Stimulated activated CD4-positive, alpha-beta T cell treated with anti-CD3 and anti-CD28 coated beads, Interleukin-2, amount 100 ng/mL, for 24 hours (primary cell): ENCODE measurements at places on chromosomes 5 and 9.

GRCh38 chr5:128074171-128074570, 9.4 kb upstream of the SLC12A2 start:
- DNase-seq = no peak

DNA sequence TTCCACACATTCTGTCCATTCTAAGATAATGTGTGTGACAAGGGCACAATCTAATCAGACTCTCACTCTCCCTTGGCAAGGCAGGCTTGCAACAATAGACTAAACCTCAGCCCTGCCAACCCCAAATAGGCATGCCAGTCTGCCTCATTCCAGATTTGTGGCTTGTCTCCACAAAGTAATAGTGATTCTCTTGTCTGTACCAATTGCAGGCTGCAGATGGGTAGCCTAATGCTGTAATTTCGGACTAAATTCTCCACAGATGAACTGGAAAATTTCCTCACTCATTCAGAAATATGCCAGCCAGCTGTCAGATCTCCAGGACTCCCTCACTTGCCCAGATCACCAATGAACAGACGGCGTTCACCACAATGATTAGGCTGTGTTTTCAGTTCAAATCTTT, 413.6 kb downstream of the ELAVL2 start:
- DNase-seq = no peak

GRCh38 chr5:66565878-66566277, 30.3 kb upstream of the MAST4 start:
- no peak for DNase-seq

- DNase-seq = no peak
Measured at GRCh38 chr9:129390541-129390940, 212.5 kb upstream of the IER5L start.

- DNase-seq = no peak
Measured at GRCh38 chr9:35852267-35852815, 17.9 kb downstream of the OR13J1 start.

DNA sequence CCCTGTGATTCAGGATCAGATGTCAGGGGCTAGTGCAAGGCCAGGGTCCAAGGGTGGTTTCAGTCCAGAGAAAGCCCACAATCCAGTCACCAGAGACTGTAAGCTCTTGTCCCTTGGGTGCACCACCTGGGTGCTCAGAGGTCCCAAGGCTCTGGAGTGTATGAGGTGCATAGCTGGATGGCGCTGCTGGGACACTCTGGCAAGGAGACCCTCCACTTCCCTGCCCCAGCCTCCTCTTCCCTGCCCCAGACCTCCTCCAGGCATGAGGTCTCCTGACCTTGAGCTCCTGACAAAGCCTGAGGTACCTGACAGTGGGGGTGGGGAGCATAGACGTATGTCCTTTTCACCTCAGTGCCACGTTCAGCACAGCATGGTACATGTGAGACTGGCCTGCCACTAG, 7.0 kb downstream of the CSF2 start:
- no peak for DNase-seq

- DNase-seq = no peak
Measured at GRCh38 chr9:82090046-82090445, 101.5 kb downstream of the SPATA31D1 start.

DNA sequence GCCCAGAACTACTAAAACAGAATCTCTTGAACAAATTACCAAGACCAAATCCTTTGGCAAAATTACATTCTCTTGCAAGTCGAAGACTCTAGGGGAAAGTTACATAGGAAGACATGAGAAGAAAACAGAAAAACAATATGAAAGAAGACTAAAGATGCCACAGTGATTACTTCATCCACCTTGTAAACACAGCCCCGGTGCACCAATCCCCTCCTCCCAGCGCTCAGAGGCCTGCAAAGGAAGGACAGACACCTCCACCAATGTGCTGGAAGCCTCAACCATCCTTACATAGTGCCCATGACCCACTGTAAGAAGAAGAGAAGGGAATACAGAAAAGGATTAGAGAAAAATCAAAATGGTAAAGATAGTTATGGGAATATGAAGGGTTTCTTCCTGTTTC, 218.5 kb downstream of the SPOCK1 start:
- no peak for DNase-seq

- DNase-seq = no peak
Measured at GRCh38 chr9:71582347-71582746, 186.0 kb downstream of the CEMIP2 start.

DNA sequence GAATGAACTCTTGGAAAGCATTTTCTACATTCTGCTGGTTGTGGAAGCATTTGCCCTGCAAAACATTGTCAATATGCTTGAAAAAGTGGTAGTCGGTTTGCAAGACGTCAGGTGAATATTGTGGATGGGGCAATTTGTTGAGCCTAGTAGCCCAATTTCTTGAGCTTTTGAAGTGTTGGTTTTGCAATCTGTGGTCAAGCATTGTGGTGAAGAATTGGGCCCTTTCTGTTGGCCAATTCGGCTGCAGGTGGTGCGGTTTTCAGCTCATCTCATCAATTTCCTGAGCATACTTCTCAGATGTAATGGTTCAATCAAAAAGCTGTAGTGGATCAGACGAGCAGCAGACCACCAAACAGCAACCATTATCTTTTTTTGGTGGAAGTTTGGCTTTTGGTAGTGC, 426.8 kb upstream of the CDH9 start:
- DNase-seq = no peak

GRCh38 chr5:172647352-172648012, 6.4 kb downstream of the NEURL1B start:
- no peak for DNase-seq

- DNase-seq = no peak
Measured at GRCh38 chr5:171537923-171538537, 118.6 kb downstream of the FGF18 start.

GRCh38 chr5:62328772-62329491, 22.9 kb downstream of the KIF2A start:
- no peak for DNase-seq

DNA sequence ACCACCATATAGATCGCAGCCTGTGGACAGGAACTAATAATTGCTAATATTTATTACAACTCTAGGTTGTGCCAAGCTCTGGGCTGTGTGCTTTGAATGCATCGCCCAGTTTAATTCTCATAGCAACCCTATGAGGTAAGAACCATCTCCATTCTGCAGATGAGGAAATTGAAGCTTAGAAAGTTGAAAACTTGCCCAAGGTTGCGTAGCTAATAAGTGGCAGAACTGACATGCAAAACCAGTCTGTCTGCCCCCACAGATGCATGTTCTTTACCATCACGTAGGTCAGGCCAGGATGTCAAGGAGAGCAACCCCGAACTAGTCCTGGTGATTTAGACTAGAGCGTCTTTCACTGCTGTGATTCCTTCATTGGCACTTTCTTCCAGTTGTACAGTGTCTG, 15.6 kb downstream of the WWC1 start:
- no peak for DNase-seq

DNA sequence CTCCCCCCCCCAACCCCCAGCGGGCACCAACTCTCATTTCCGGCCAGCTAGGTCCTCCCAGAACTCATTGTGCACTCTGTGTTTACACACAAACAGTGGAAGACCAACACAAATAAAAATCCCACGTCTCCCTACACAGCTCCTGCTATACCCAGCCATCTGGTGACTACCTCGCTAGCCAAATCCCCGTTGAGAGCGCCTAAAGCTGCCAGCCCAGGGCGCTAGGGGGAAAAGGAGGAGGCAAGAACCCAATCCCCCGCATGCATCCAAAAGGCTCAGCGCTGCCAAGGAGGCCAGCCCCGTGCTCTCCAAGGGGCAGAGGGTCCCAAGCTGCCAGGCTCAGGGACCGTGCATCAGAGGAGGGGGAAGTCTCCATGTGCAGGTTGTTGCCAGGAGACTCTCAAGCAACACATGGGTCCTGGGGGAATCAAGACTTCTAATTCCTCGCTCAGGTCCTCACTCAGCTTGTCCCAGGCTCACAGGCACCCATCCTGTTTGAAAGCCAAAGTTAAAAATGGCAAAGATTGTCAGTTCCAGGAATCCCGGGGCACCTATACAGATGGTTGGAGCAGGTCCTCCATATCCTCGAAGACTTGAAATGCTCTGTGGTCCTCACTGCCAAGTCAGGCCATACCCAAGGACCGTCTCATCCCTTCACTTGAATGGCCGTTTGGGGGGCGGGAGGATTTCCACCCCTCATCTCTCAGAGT, 2.7 kb downstream of the ASTN2 start:
- DNase-seq = no peak

DNA sequence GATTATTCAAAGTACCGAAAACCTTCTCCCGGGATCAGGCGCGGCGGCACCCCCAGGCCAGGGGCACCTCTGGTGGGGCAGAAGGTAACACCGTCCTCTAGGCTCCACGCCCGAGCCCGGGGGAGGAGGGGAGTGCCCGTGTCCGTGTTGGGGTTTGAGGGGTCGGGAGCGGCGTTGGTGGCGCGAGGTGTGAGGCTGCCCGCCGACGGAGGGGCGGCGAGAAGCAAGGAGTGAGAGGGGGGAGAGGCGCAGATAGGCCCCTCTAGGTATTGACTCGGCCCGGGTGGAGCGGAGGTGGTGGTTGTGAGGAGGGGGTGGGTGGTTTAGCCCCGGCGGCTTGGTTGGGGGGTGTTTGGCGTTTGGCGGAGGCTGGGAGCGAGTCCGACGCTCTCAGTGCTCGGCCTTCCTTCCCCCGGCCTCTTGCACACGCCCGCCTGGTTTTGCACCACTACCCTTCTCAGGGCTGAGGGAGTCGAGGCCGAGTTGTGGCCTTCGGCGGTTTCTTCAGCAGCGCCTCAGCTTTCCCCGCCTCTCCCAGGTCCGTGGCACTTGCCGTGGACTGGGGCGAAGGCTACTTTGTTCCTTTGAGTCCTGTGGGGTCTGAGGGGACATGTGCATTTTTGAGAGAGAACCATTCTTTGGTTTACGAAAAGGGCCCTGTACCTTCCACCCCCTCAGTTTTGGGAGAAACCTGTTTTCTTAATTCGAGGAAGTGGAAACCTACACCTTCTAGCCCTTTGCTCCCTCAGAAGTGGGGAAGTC, 450 bp downstream of the GPBP1 start:
- peak; percentile 28 for DNase-seq

DNA sequence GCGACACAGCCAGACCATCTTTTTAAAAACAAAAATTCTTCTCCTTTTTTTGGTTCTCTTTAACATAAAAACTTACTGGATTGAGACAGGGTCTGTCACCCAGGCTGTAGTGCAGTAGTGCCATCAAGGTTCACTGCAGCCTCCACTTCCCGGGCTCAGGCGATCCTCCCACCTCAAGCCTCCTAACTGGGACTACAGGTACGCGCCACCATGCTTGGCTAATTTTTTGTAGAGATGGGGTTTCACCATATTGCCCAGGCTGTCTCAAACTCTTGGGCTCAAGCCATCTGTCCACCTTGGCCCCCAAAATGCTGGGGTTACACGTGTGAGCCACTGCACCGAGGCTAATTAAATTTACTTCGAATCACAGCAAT, 13.8 kb downstream of the HNRNPK start:
- no peak for DNase-seq

GRCh38 chr5:142568283-142568995, 117.5 kb downstream of the FGF1 start:
- no peak for DNase-seq

DNA sequence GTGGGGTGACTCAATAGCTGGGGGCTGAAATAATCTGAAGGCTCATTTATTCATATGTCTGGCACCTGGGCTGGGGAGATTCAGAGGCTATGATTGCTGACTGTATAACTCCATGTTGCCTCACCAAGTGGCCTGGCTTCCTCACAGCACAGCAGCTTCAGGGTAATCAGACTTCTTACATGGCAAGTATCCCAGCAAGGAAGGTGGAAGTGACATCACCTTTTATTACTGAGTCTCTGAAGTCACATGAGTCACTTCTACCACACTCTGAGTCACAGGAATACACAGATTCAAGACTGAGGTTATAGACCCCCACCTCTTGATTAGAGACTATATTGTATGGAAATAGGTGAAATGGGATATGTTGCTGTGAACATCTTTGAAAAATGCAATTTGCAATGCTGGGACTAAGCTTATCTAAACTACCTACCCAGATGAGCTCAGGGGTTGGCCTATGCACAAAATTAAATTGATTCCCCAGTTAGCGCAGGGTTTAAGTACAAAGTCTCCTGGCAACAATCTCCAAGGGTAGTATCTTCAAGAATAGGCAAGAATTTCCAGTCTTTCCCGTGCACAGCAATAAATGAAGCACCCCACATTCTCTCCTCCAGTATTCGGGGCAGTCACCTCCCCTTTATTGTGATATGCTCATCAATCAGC, 553.1 kb downstream of the LRRC70 start:
- no peak for DNase-seq

GRCh38 chr9:21504894-21505293, 22.8 kb upstream of the IFNE start:
- DNase-seq = no peak

DNA sequence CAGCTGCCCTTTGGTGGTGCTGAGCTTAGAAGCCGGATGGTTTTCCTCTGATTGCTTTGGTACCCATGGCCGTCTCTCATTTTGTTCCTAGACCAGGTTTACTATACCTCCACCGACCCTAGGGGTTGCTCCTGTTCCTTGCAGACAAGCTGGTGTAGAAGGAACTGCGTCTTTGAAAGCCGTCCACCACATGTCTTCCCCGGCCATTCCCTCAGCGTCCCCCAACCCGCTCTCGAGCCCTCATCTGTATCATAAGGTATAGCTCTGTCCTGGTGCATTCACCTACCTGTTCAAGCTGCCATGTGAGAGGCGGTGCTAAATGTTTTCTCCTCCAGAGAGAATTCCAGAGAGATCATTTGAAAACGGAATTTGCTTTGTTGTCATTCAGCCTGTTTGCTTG, 39.5 kb downstream of the TENT4A start:
- no peak for DNase-seq

DNA sequence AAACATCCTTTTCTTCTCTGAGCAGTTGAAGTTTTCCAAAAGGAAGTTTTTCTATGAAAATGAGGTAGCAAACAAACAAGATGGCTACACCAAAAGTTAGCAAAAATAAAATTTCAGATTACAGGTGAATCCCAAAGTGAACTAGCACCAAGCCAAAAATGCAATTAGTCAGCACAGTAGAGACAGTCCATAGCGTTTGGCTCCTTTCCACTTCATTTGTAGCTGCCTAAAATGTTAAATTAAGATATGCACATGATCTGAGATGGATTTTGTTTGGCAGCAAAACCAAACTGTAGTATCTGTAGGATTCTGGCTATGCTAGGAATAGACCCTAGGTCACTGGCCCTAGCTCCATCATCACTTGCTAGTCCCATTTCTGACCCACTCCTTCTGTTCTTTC, 45.7 kb upstream of the SHOC1 start:
- no peak for DNase-seq

DNA sequence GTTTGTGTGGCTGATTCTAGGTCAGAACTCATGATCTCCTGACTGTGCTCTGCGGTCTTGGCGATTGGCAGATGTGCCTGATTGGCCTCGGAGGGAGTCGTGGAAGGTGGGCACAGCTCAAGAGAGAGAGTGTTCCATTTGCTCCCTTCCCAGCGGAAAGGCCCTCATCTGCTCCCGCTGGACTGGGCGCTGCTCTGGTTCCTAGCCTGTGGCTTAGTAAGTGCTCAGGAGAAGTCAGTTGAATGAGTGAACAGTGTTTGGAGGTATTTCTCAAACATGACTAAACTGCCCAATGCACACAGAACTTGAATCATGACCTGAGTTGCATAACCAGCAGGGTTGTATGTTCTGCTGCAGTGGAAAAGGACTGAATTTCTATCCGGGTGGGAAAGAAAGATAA, 120.2 kb upstream of the PITX1 start:
- no peak for DNase-seq
